Transverse colon (tissue), 4 donors: ENCODE measurements at places on chromosomes 2 and 18. TPM values are rescaled to one million over a fixed set of nuclear protein-coding genes. Genes with fewer than 3 reads are reported as not detected.

The ATP5F1A gene
- total RNA-seq = 532 TPM

The MAP3K19 gene
- total RNA-seq = not detected

The CXCR4 gene
- 41.1 TPM for total RNA-seq

The MC2R gene
- not detected for total RNA-seq

The NOTO gene
- not detected for total RNA-seq
